ENCODE measurements at places on chromosomes 16 and 17. TPM values are rescaled to one million over a fixed set of nuclear protein-coding genes. Genes with fewer than 3 reads are reported as not detected.

GNG13 gene
- total RNA-seq, result not detected

TBC1D16 gene
- 16.3 TPM for total RNA-seq

NPW gene
- not detected for total RNA-seq

HOXB9 gene
- not detected for total RNA-seq

LPCAT2 gene
- 2.4 TPM for total RNA-seq

ITGB3 gene
- total RNA-seq, result 1.2 TPM

ALG1 gene
- total RNA-seq, result 11.4 TPM

PDPK1 gene
- total RNA-seq, result 28.5 TPM

QPRT gene
- 2.9 TPM for total RNA-seq

TMED6 gene
- total RNA-seq, result not detected

C16orf92 gene
- total RNA-seq, result not detected

TOM1L1 gene
- 20.4 TPM for total RNA-seq

PTGES3L gene
- total RNA-seq, result 2.9 TPM

CHD3 gene
- total RNA-seq, result 276 TPM

NSMCE1 gene
- total RNA-seq, result 35.1 TPM

SPSB3 gene
- total RNA-seq, result 57.9 TPM

IRF8 gene
- 3.7 TPM for total RNA-seq

CSH1 gene
- not detected for total RNA-seq

CHP2 gene
- total RNA-seq, result 1.2 TPM

GPRC5C gene
- 5.3 TPM for total RNA-seq

CA7 gene
- total RNA-seq, result not detected

CRHR1 gene
- total RNA-seq, result 3.7 TPM

SLX1B gene
- 6.1 TPM for total RNA-seq

ADAP2 gene
- 4.1 TPM for total RNA-seq

SLC16A13 gene
- 0.82 TPM for total RNA-seq

SULT1A3 gene
- 5.3 TPM for total RNA-seq

ZNF469 gene
- total RNA-seq, result 0.41 TPM

FNDC8 gene
- not detected for total RNA-seq

TNS4 gene
- total RNA-seq, result not detected

CDC6 gene
- 2.4 TPM for total RNA-seq

TSPOAP1 gene
- total RNA-seq, result 31.0 TPM

DHRS7C gene
- total RNA-seq, result not detected

TMIGD1 gene
- total RNA-seq, result not detected

KRT27 gene
- total RNA-seq, result not detected

GFAP gene
- total RNA-seq, result 155 TPM

TOX3 gene
- total RNA-seq, result 18.8 TPM
